ENCODE measurements at places on chromosomes 6 and 20.

DNA sequence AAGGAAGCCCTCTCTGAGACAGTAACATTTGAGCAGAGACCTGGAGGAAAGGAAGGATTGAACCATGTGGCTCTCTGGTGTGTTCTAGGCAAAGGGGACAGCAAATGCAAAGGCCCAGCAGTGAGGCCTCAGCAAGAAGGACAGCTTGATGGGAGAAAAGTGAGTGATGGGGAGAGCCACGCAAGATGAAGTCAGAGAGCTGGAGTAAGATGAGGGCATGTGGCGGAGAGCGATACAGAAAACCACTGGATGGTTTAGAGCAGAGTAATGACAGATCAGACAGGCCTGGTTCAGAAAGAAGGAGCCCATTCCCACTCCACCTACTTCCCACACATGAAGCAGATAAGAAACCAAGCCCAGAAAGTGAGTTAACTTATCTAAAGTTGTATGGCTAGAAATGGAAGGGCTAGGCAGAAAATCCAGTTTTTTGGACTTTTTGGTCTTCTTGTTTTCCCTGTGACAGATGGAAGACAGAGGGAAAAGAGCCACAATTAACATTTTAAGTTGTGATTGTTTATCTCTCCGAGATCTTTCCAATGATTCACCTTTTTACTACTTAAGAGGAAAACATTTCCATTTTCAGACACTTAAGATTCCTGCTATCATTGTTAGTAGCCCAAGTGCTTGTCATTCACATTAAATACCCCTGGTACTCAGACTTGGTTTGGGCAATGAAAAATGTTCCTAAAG, 723 bp upstream of the SNPH start:
- no peak for DNase-seq

GRCh38 chr20:48719598-48720255, 108.1 kb downstream of the PREX1 start:
- no peak for DNase-seq

DNA sequence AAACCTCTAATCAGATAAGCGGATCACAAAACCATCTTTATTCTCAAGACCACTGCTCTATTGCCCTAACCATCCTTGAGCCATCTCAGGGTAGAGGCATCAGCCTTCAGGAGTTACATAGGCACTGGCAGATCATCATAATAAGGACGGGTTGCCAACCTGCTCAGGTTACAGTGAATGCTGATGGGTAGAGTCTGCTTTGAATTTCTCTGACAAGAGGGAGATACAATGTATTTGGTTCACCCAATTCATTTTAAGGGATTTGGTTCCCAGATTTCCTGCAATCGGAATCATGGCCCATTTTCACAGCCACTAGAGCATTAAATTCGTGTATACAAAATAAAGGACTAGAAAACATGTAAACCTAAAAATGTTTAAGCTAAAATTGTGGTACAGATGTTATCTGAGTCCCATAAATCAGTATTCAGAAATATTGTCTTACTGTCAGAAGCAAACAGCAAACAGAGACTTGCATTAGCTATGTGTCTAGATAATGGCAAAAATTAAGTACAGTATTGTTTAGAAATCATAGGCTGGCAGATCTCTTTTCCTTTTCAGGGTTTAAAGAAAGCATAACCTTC, 41.9 kb upstream of the TMEM170B start:
- DNase-seq = no peak

GRCh38 chr20:41258474-41258873, 59.1 kb downstream of the ZHX3 start:
- DNase-seq = no peak

DNA sequence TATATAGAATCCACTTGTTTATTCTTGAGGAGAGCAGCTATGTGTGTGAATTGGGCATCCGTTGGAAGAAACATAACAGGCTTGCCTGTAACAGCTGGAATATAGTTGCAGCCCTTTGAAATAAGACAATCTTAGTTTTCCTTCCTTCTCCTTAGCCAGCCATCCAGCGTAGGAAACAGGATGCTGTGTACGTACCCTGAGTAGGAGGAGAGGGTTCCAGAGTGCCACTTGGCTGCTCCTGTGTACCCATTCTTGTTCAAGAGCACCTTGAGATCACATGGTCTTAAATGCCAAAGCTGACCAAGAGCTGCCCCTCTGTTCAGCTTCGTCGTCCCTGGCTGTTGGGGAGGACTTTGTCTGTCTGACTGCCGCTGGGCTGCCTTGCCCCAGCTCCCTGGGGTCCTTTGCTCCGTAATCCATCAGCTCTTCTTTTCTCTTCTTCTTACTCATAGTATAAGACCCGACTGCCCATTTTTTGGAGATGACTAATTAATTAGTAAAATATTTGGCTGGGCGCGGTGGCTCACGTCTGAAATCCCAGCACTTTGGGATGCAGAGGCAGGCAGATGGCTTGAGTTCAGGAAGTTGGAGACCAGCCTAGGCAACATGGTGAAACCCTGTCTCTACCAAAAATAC, 49.0 kb downstream of the RREB1 start:
- DNase-seq = no peak

DNA sequence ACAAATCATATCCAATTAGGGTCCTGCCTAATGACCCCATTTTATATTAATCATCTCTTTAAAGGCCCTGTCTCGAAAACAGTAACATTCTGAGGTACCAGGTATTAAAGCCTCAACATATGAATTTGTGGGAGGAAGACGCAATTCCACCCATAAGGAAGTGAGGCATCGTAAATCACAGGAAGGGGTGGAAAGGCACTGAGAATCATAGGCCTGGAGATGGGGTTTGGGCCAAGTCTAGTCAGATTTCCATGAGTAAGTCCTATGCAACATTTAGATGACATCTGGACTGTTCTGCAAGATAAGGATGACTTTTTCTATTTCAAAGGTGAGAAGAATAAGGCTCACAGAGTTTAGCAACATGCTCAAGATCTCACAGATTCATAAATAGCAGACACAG, 534.0 kb downstream of the KHDRBS2 start:
- no peak for DNase-seq
